ENCODE measurements at places on chromosomes 4 and X.
A peak's percentile ranks its signal among the peaks of the same experiment; 100 is the strongest.

DNA sequence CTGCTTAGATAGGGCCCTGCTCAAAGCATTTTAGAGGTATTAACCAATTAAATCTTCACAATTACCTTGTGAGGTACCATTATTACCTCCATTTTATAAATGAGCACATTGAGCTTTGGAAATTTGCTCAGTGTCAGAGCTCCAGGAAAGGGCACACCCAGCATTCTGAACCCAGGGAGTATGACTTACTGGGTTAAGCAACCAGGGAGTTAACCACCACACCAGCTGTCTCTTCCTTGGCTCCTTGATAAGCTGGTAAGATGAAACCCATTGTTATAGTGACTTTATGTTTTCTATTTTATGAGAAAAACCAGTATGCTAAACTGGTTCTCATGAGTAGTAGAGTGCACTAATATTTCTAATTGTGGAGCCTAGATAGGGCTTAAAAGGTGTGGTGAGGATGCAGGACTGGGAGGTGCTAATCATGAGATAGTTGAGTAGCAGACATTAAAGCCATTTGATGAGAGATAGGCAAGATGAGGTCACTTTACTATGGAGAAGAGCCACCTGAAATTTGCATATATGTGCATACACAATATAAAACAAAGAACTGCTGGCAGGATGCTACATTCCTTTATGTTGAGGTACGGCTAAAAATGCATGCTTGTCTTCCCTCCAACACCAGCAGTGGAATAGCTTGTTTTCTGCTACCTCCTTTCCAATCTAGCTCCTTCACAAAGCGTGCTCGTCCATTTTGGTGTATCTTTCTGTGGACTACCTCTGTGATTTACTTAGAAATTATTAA, 556.1 kb downstream of the SPRY1 start:
- peak; percentile 54 for DNase-seq

DNA sequence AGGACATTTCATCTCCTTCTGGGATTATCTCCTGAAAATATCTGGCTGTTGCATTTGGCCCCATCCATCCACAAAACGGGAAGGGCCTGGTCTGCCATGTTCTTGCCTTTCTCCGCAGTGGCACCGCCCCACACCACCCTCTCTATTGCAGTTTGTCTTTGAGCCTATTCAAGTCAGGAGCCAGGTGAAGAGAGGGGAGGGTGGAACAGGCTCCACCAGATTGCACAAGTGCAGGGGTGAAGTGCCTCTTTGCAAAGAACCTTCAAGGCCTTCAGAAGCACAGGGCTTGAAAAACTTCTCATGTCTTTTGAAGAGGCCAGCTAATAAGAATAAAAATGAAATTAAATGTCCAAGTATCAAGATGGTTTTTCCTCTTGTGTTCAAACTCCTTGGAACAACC, 28.7 kb downstream of the RS1 start:
- DNase-seq, result no peak

DNA sequence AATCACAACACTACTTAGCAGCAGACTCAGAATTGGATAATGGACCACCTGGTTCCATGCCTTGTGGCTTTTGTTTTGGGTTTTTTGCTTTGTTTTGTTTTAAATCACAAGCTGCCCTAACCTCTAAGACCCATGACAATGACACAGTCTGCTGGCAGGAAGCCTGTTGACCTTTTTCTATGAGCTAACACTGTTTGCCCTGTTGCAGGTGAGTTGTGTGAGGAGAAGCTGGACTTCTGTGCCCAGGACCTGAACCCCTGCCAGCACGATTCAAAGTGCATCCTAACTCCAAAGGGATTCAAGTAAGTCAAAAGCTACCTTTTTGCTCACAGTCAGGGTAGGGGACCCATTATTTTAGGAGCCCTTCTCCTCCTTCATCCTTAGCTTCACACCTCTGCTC, 110.8 kb upstream of the PACRGL start:
- DNase-seq, result peak; percentile 16

DNA sequence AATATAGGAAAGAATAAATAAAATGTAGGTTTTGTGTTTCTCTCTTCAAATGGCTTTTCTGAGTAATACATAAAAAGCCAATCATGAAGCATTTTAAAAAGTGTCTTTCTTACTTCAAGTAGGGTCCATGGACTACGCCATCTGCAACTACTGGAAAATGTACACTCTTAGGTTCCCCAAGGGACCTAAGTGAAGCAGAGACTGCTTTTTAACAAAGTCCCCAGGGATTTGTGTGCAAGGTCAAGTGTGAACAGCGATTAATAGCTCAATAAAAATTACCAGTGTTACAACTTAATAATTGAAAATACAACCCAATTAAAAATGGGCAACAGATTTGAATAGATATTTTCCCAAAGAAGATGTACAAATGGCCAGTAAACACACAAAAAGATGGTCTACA, 84.9 kb downstream of the ARHGAP6 start:
- no peak for DNase-seq

GRCh38 chrX:54818221-54818620, 10.7 kb downstream of the MAGED2 start:
- DNase-seq, result no peak

- no peak for DNase-seq
Measured at GRCh38 chr4:77145842-77146185, 11.2 kb upstream of the CCNG2 start.

DNA sequence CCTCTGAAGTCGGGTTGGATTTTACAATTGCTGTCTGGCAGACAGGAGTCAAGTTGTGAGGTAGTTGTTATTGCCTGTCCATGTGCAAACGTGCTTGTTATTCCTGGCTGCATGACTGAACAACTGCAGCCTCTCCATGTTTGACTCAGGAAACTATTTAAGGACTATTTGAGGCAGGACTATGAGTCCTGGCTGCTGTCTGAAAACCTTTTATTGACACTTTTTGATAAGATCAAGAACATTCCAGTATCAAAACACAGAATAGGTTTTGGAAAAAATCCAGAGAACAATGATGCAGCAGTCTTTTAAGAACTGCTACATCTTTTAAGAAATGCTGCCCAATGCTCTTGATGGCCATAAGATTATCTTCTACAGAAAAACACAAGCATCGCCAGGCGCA, 10.0 kb upstream of the SPRY1 start:
- DNase-seq, result no peak

DNA sequence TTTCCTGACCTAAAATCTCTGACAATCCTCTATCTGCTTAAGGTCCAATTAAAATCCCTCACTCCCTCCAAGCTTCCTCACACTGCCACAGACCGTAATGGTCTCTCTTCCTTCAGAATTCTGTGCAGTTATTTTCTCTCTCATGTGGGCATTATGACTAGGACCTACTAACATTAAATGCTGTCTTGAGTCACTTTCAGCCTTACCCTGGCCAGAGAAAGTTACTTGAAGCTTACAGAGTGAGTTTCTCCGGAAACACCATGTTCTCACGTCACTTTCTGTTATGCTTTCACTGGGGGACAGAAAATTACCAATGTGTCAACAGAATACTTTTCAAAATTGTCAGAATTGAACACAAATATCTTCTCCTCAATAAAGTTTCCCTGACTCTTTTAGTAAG, 271.8 kb downstream of the INPP4B start:
- DNase-seq, result no peak

DNA sequence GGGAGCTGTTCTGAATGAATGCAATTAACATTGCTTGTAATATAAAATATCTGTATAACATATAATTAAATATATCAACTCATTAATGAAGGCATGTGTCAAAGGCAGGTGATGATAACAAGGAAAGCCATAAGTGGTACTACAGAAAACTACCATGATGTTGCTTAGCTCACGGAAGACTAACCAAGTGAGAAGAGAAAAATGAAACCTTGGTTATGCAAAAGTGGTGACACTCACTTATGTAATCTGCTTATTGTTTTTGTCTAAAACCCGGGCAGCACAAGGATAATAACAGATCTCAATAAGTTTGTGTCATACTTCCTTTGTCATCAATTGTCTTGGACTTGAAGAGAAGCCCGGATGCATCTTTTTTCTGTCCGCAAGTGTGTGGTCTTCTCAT, 156.4 kb downstream of the HS6ST2 start:
- no peak for DNase-seq

GRCh38 chrX:130874751-130875150, 28.3 kb downstream of the ENOX2 start:
- DNase-seq, result no peak

- DNase-seq, result no peak
Measured at GRCh38 chr4:76811604-76812412, 86.1 kb downstream of the SOWAHB start.

DNA sequence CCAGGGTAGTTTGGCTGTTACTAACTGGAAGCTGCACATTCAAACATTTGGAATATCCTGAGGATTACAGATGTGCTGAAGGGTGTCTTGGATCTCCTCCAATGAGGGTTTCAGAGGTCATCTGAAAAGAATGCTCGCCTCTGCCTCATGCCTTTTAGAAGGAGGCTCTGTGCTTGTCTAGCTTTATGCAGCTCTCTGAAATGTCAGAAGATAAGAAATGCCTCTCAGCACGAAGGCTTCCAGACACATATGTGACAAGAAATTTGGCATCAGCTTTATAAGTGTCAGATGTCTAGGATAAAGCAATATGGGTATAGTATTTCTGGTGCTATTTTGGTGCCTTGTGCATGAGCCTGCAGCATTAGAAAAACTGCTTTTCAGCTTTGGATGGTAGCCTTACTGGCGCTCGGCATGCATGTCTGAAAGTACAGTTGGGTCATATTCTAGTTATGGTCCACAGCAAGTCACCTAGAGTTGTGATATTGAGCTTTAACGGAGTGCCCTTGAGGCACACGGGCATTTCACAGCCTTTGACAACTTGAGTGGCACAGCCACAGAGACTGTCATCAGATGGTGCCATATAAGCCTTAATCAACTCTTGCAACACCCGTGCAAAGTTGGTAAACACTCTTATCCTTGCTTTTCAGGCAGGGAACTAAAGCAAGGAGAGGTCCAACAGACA, 70.8 kb upstream of the PGRMC2 start:
- DNase-seq, result no peak

GRCh38 chr4:93433840-93434239, 394.7 kb upstream of the ATOH1 start:
- DNase-seq, result no peak

GRCh38 chrX:56564164-56564885, 898 bp downstream of the UBQLN2 start:
- DNase-seq, result no peak

GRCh38 chrX:40008791-40009461, 88.8 kb downstream of the BCOR start:
- DNase-seq, result no peak

- no peak for DNase-seq
Measured at GRCh38 chrX:48466696-48467095, 3.4 kb downstream of the SLC38A5 start.

- no peak for DNase-seq
Measured at GRCh38 chr4:147707892-147708672, 23.8 kb upstream of the ARHGAP10 start.

- DNase-seq, result no peak
Measured at GRCh38 chr4:66475596-66475995, 805.3 kb upstream of the EPHA5 start.

DNA sequence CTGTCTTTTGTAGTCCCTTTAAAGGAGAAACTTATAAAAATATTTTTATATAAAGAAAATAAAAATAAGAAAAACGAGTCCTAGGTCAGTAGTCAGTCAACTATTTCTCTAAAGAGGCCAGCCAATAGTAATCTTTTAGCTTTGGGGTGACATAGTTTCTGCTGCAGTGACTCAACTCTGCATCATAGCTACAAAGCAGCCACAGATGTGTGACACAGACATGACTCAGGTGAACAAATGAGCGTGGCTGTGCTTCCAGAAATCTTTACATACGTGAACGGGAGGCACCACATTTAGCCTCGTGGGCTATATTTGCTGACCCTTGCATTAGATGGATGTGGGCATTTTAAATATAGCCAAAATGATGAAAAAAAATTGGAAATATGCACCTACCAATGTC, 1862.5 kb upstream of the TENM3 start:
- no peak for DNase-seq

DNA sequence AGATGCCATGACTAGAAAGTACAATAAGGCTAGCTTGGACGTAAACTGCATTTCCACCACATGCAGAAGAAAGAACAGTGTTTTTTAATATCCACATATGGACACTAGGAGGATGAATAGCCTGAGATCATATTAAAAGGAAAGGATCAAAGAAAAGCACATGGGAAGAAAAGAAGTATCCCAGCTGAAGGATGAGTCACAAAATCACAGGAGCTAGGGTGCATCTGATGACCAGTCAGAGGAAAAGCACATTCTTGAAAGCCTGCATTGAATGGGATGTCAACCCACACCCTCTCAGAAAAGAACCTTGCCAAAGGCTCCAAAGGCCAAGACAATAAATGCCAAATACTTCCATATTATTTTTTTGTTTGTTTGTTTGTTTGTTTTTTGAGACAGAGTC, 56.8 kb upstream of the PRDX4 start:
- no peak for DNase-seq

DNA sequence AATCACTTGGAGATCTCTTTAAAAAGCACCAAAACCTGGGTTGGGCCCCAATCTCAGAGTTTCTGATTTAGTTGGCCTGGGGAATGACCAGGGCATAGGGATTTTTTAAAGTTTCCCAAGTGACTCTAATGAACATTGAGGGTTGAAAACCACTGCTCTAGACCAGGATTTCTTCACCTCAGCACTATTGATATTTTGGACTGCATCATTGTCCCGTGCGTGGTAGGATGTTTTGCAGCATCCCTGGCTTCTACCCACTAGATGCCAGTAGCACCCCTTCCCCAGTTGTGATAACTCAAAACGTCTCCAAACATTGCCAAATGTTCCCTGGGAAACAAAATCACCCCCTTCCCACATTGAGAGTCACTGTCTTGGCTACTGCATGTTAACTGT, 61.8 kb downstream of the ATXN3L start:
- DNase-seq, result no peak

DNA sequence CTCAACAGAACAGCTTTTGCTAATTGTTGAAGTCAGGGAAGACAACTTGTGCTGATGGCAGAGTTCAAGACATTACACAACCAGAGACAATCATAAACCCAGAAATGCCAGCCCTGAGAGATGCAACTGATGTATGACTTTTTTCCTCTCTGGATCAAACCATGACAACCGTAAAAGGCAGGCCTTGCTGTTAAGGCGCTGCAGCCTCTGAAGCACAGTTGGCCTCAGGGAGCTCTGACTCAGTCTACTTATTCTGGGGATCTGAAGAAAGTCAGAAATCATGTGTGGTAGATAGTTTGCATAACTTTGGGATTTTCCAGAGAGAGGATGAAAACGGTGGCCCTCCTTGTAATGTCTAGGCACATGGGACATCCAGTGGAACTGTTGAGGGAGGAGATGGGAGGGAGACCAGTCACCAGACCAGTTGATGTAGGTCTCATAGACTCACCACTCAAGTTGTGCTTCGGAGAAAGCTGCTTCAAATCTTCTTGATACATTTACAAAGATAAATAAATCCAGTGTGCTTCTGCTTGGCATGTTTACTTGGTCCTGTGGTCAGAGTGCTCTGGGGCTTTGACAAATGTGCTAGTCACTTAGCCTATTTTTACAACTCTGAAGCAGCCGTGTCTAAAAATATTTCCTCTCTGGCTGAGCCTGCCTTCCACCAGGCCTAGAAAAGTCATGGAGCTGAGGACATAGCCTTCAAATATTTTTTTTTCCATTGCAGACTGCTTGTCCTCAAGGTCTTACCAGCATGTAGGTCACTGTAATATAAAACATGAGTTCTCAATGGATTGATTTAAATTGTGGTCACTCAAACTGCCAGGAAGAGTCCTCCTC, 7.5 kb downstream of the HADH start:
- DNase-seq, result no peak

- DNase-seq, result no peak
Measured at GRCh38 chr4:99945718-99946355, 581 bp downstream of the DNAJB14 start.

All from NT2/D1 (cell line).